Ascending aorta (tissue), 2 donors: ENCODE measurements at places on chromosomes 3 and 15.
A peak's percentile ranks its signal among the peaks of the same experiment; 100 is the strongest.

DNA sequence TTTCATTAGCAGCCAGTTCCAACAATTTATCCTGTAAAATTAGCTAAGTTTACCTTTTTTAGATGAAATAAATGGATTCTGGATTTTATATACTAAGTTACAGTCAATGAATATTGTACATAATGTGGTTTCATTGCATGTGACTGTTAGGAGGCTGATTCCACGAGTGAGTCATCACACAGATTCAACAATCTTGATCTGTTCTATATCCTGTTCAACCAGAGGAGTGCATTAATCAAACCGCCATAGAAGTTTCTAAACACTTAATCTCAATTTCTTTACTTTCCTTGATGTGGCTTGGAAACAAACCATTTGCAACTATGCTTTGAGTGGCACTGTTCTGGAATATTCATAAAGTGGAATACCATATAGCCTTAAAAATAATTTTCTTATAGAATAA lies 15.3 kb downstream of the DNAJC13 start:
- DNase-seq: no peak

- no peak for DNase-seq
Observed at GRCh38 chr3:74546426-74546825, 68.0 kb downstream of the CNTN3 start.

- DNase-seq: peak; percentile 90
Observed at GRCh38 chr3:105906836-105907235, 38.0 kb upstream of the CBLB start.

DNA sequence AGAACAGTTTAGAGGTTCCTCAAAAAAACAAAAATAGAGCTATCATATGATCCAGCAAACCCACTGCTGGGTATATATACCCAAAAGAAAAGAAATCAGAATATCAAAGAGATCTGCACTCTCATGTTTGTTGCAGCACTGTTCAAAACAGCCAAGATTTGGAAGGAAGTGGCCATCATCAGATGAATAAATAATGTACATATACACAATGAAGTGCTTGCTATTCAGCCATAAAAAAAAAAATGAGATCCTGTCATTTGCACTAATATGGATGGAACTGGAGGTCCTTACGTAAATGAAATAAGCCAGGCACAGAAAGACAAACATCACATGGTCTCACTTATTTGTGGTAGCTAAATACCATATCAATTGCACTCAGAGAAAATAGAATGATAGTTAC lies 58.4 kb downstream of the SCAPER start:
- DNase-seq: no peak

DNA sequence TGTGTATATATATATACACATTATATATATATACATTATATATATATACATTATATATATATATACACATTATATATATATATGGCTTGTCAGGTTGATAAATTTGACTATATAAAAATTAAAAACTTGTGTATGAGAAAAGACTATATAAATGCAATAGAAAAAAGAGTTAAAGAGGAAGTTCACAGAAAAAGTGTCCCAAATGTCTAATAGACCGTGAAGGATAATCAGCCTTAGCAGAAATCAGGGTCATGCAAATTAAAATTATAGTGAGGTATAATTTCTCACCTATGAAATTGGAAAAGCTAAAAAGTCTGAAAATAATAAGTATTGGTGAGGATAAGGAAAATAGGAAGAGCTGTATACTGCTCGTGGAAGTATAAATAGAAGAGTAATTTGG lies 51.1 kb downstream of the CHRD start:
- DNase-seq: no peak
